ENCODE measurements at places on chromosomes 12 and 14. TPM values are rescaled to one million over a fixed set of nuclear protein-coding genes. Genes with fewer than 3 reads are reported as not detected.

GRCh38 chr14:65421201-65421981 lies 8.9 kb downstream of the FUT8 start:
- no peak for DNase-seq

- DNase-seq = no peak
Observed at GRCh38 chr14:85416771-85417170, 113.2 kb upstream of the FLRT2 start.

DNA sequence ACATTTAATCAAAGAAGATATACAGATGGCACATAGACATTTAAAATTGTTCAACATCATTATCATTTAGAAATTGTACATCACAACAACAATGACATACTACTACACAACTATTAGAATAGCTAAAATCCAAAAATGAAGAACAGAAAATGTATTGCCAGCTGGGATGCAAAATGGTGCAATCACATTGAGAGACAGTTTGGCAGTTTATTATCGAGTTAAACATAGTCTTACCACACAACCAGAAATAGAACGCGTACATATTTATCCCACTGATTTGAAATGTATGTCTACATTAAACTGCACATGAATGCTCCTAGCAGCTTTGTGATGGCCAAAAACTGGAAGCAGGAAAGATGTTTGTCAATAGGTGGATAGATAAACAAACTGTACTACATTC lies 791.5 kb upstream of the MGAT4C start:
- no peak for DNase-seq

The DPF3 gene
- total RNA-seq = 26.6 TPM
